ENCODE measurements at places on chromosomes 11 and 22. TPM values are rescaled to one million over a fixed set of nuclear protein-coding genes. Genes with fewer than 3 reads are reported as not detected.

TMPRSS13 gene
- not detected for total RNA-seq

MMP7 gene
- total RNA-seq, result 0.17 TPM

DEFB131B gene
- not detected for total RNA-seq

KCNE3 gene
- 10.8 TPM for total RNA-seq

DENND6B gene
- 2.1 TPM for total RNA-seq

TRPC6 gene
- total RNA-seq, result 1.5 TPM

MFNG gene
- under 0.01 TPM for total RNA-seq

MSANTD4 gene
- 49.1 TPM for total RNA-seq

OR51D1 gene
- total RNA-seq, result not detected

P4HA3 gene
- 4.1 TPM for total RNA-seq

PAMR1 gene
- 159 TPM for total RNA-seq

C11orf97 gene
- not detected for total RNA-seq

MOGAT2 gene
- total RNA-seq, result not detected

CATSPERZ gene
- 1.0 TPM for total RNA-seq

DDI1 gene
- not detected for total RNA-seq

UPB1 gene
- total RNA-seq, result under 0.01 TPM

SMIM38 gene
- total RNA-seq, result 0.51 TPM

RAC2 gene
- 2.1 TPM for total RNA-seq

RAG1 gene
- 0.99 TPM for total RNA-seq

CD248 gene
- 52.6 TPM for total RNA-seq

WT1 gene
- total RNA-seq, result not detected

PKDREJ gene
- total RNA-seq, result under 0.01 TPM

CATSPER1 gene
- total RNA-seq, result not detected

CABP4 gene
- total RNA-seq, result not detected

DDX25 gene
- not detected for total RNA-seq

MS4A7 gene
- not detected for total RNA-seq

TP53AIP1 gene
- not detected for total RNA-seq

GTSE1 gene
- total RNA-seq, result 0.26 TPM

ZP1 gene
- total RNA-seq, result under 0.01 TPM

KCNJ1 gene
- total RNA-seq, result not detected

RASSF10 gene
- total RNA-seq, result not detected

HSCB gene
- 19.3 TPM for total RNA-seq

KDELR3 gene
- total RNA-seq, result 78.8 TPM

DERL3 gene
- 0.50 TPM for total RNA-seq

KRTAP5-5 gene
- not detected for total RNA-seq

ELMOD1 gene
- total RNA-seq, result 0.17 TPM

AIFM3 gene
- 1.3 TPM for total RNA-seq

KRTAP5-10 gene
- not detected for total RNA-seq

TMPRSS4 gene
- not detected for total RNA-seq

PIWIL4 gene
- 3.3 TPM for total RNA-seq

PANX2 gene
- total RNA-seq, result 0.17 TPM

FOLH1 gene
- 1.2 TPM for total RNA-seq

KCNQ1OT1 gene
- total RNA-seq, result 1.8 TPM

WEE1 gene
- 24.4 TPM for total RNA-seq

OR8G5 gene
- not detected for total RNA-seq

OR10A2 gene
- not detected for total RNA-seq

LINC01488 gene
- not detected for total RNA-seq

MPZL3 gene
- total RNA-seq, result 0.33 TPM

OR6X1 gene
- not detected for total RNA-seq

GAS2 gene
- total RNA-seq, result 0.77 TPM

SLC15A3 gene
- total RNA-seq, result 29.9 TPM

CABP7 gene
- not detected for total RNA-seq

NXPE1 gene
- not detected for total RNA-seq

GAL gene
- 5.4 TPM for total RNA-seq

PRR33 gene
- total RNA-seq, result not detected

LTO1 gene
- total RNA-seq, result 20.3 TPM

Data from fibroblast of lung (primary cell).